ENCODE measurements at places on chromosomes 16 and 17.

- DNase-seq, result no peak
Observed at GRCh38 chr17:66687570-66688284, 147.2 kb upstream of the CACNG5 start.

DNA sequence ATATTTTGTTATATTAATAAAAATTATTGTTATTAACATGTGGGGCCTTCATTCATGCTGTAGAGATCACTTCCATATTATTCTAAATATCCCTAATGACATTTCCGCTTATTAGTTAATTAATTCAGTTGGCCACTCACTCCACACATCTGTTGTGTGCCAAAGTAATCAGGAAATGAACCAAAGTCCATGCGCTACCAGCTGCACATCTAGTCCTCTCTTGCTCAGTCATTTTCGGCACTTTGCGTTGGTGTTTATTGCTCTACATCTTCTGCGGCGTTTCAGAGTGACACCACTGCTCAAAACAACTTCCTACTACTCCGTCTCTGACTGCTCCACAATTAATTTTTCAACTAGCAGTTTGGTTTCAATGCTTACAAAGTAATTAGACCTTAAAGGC, 101.4 kb upstream of the ZFHX3 start:
- no peak for DNase-seq

DNA sequence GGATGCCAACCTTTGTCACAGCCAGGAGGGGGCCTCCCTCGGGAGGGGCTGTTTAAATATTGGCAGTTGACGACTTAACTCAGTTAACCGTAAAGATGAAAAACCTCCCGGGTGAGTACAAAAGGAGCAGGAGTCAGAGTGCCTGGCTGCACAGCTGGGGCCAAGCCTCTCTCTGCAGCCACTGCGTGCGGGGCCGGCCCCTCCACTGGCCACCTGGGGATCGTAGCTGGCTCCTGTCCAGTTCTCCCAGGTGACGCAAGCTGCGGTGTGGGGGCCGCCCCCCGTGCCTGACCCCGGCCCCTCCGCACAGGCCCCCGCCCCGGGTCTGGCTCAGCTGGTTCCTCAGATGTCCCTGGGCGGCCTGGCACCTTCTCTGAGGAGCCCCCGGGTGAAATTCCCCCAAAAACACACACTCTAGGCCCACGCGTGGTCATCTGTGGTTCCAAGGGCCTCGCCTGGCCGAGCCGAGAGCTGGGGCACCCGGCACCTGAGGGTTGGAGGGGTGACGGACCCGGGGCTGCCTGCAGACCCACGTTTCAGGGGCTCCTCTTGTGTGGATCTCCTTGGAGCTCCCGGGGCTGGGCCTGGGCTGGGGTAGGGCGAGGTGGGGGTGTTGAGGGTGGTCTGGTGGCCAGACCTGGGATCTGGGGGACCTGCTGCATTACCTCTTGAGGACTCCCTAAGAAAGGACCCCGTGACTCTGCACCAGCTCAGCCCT, 7.4 kb upstream of the CACNA1H start:
- no peak for DNase-seq

GRCh38 chr17:80605326-80606066, 60.9 kb downstream of the RPTOR start:
- no peak for DNase-seq

- DNase-seq, result no peak
Observed at GRCh38 chr17:44900894-44901293, 1.6 kb upstream of the EFTUD2 start.

- no peak for DNase-seq
Observed at GRCh38 chr16:79090966-79091365, 509.6 kb downstream of the MAF start.

DNA sequence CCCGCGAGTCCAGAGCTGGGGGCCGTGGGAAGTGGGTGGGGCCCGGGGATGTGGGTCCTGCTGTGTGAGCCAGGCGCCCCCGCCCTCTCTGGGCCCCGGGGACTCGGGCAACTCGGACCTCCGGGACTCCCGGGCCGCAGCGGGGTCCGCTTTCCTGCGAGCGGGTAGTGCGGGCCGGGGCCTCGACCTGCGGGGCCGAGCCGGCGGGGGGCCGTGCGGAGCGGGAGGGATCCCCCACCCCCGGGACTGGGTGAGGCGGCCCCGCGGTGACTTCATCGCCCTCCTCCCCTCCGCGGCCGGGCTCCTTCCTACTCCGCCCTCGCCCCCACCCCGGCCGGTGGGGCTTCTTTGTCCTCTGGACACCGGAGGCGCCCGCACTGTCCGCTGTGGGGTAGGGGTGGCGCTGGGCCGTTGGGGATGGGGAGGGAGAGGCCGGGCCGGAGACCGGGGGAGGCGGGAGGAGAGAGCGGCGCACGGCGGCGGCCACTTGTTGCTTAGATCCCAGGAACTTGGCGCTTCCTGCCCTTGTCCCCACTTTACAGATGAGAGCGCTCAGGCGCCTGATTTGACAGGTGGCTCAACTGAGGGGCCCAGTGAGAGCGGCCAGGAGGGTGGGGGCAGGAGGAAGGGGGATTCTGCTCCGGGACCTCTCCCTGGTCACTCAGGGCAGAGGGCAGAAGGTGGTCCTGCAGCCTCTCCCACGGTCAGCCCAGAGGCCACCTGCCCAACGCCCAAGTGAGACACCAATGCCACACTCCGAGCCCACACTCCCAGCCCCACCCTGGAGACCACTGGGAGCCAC, 874 bp downstream of the CMTM3 start:
- no peak for DNase-seq

- no peak for DNase-seq
Observed at GRCh38 chr17:28086519-28086918, 44.0 kb downstream of the NLK start.

DNA sequence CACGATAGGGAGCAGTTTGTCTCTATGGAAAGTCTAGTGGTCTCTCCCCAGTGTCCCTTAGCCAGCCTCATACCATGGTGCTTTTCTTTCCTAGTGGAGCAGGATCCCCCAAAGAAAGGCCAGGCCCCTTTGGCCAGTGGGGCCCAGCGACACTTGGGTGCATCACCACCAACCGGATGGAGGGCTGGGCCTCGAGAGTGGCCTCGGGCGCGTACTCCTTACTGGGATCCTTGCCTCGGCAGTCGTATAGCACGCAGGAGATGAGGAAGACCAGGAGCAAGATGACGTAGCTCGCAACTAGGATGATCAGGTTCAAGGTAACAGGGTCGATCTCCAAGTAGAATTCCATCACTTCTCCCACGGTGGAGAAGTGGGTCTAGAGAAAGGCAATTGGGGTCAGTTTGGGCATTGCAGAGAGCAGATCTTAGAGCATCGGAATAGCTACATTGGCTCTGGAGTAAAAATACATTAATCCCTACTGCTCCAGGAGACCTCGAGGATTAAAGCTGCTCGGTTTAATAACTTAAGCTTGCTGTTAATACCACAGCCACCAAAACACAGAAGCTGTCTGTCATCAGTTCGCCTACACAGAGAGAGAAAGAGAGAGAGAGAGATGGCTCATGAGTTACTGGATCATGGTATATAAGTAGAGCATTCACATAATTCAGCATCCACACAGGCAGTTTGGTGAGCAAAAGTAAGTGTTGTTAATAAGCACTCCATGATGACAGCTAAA, at the start of gene SMIM36:
TSS of gene SMIM36 (minus strand) at position 467 of the 736 bp plus-strand sequence.
- no peak for DNase-seq

DNA sequence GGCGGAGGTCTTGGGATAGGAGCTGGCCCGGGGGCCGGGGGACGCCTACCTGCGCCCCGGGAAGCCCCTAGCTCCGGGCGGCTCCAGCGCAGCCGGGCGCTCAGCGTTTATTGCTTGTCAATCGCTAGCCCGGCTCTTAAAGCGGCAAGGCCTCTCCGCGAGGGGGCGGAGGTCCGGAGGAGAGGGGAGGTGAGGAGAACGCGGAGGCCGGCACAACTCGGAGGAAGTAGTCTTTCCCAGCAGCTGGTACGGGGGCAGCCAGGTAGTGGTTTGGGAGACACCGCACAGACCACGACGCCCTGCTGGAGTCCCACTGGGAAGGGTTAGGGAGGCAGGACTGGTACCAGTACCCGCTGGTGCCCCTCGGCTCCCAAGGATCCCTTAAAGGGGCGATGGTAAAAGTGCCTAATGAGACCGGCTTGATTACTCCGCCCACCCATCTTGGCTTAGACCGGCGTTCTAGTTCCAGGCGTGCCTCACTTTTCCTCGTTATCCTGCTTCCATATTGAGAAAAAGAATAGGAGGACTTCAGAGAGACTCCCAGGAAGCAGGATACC, at the start of gene MPP2:
TSS of gene MPP2 (minus strand) at position 112 of the 557 bp plus-strand sequence. CDS start 3,076 bp downstream, outside the sequence.
- peak; percentile 65 for DNase-seq

DNA sequence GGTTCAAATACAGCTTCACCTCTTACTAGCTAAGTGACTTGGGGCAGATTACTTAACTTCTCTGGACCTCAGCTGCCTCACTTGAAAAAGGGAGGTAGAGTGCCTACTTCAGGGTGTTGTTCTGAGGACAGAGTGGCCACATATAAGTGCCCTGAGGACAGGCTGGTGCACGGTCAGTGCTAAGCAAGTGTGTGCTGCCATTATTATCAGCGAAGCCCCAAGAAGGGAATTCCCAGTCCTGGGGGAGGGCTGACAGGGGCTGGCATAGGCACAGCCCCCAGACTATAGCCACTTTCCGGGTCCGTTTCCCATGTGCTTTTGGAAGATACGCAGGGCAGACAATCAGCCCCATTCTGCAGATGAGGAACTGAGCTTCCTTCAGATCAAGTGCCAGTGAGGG, 2.5 kb downstream of the ZBTB4 start:
- DNase-seq, result no peak

GRCh38 chr17:58686980-58687379, 4.9 kb downstream of the TEX14 start:
- DNase-seq, result no peak

- DNase-seq, result peak; percentile 18
Observed at GRCh38 chr17:9959377-9959981, 54.4 kb upstream of the RCVRN start.

- DNase-seq, result no peak
Observed at GRCh38 chr16:51057102-51057793, 93.8 kb downstream of the SALL1 start.

GRCh38 chr16:77220427-77220826, 21.2 kb downstream of the SYCE1L start:
- no peak for DNase-seq

DNA sequence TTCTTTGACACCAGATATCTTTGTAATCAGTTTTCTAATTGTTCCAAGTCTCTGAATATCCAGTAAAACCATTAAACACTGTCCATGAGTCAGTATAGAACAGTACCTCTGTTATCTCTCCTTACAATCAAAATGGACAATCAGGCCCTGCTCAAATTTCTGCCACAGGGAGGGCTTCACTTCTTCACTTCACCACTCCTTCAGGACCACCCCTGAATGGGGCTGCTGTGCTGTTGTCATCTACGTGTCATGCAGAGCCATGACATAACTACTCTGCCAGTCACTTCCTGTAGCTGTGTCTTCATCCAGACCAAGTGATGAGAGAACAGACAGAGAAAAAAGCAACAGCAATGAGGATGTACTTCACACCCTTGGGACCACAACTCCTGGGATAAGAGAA, 116.9 kb downstream of the TANC2 start:
- DNase-seq, result no peak

DNA sequence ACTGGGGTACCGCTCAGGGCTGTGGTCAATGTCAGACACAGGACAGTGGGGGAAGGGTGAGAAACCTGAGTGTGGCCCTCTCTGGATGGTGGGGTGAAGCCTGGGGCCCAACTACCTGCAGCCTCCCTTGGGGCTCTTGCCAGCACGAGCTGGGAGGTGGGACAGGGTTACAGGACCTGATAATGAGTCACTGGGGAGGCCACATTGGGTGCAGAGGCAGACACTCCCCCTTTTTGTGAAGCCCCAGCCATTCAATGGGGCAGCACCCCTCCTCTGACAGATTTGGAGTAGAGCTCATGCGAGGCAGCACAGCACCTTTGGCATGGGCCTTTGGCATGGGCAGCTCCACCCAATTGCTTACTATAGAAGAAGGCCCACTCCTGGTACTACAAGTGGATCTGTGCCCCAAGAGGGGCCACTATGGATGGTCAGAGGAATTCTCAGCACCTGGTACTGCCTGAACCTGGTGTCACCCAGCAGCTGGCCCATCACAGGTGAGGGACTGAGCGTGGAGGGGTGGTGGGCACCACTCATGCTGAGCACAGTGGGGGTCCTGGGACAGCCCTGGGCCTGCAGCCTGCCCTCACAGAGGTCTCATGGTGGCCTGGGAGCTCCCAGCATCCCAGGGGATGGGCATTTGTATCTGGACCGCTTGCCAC, 45.2 kb upstream of the SMPD3 start:
- no peak for DNase-seq

GRCh38 chr16:80788027-80788426, 16.4 kb downstream of the CDYL2 start:
- DNase-seq, result no peak

DNA sequence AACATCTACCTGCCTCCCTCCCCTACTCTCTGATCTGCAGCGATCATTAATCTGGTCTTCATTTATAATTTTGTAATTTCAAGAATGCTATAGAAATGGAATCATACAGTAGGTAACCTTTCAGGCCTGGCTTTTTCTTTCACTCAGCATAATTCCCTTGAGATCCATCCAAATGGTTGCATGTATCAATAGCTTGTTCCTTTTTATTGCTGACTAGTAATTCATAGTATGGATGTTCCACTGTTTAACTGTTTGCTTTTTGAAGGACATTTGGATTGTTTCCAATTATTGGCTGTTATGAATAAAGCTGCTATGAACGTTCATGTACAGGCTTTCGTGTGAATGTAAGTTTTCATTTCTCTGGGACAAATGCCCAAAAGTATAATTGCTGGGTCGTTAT, 125.2 kb downstream of the USP31 start:
- DNase-seq, result no peak

GRCh38 chr17:40340880-40341807, 23.4 kb downstream of the GJD3 start:
- peak; percentile 52 for DNase-seq

DNA sequence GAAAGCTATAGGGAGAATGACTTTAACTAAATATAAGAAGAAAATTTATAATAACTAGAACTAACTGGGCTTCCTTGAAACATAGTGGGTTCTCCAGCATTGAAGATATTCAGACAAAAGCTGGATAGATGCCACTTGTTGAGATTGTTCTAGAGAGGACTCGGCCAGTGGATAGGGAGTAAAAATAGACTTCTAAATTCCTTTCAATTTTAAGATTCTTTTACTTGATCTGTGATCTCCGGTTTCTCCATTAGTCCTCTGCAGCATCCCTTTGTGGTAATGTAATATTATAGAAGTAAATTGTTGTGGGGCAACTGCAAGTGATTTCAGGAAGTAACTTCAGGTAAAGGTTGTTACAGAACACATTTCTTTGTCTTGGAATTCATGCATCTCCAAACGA, 10.3 kb upstream of the RARA start:
- DNase-seq, result no peak

GRCh38 chr17:80349151-80349651, 65.8 kb upstream of the ENDOV start:
- peak; percentile 61 for DNase-seq

GRCh38 chr17:311119-311782, 41.4 kb downstream of the RPH3AL start:
- DNase-seq, result no peak

DNA sequence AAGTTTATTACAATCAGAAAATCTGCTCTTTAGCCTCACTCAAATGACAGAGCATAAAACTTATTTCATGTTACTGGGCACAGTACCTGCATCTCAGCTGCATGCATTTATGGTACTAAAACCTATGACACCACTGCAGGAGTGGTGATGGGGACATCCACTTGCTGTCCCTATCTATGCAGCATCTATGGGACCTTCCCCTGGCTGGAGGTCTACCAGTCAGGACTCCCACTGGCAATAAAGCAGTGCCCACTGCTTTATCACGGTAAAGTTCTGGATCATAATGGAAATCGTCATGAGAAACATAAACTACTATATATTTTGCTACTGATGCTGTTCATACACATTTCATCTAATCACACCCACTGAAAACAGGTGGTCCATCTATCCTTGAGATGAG, 26.2 kb downstream of the NSMCE1 start:
- no peak for DNase-seq

- DNase-seq, result no peak
Observed at GRCh38 chr17:28426081-28426519, 20.1 kb upstream of the SLC46A1 start.

Measured in Kasumi-1 (cell line).